Stimulated activated CD8-positive, alpha-beta memory T cell treated with anti-CD3 and anti-CD28 coated beads, Interleukin-7, amount 100 ng/mL, for 48 hours (primary cell): ENCODE measurements at places on chromosomes 6 and 20.

DNA sequence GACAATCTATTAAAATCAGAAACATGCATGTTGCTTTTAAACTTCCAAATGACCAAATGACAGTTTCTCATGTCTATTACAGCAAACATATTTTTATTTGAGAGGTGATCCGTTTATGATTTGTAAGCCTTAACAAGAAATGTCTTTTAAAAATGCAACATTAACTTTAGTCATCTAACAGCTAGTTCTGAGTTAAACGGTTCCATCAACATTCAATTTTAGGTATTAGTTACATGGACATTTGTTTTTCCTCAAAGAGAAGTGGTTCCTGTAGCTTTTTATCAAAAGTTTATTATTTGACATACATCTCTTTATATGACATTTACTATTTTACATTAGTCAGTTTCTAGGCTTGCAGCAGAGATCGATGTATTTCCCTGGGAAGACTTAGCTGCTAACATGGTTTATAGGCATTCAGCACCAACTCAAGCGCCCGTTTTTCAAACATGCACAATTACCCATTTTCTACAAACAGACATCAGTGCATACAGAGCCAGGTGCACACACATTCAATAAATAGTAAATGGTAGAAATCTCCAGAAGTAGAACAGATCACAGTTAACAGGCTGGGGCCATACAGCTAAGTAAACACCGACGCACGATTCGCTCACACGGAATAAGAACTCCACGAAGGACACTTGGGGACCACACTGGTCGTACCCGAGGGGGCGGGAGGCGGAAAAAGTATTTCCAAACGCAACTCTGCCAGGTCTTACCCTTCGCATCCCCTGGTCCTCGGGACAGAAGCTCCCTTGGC is 882 bp downstream of the CNR1 start:
- no peak for DNase-seq

- no peak for DNase-seq
Measured at GRCh38 chr6:27865850-27866356, 46.3 kb downstream of the OR2B2 start.

GRCh38 chr6:12298995-12299394 is 8.8 kb downstream of the EDN1 start:
- DNase-seq = no peak

DNA sequence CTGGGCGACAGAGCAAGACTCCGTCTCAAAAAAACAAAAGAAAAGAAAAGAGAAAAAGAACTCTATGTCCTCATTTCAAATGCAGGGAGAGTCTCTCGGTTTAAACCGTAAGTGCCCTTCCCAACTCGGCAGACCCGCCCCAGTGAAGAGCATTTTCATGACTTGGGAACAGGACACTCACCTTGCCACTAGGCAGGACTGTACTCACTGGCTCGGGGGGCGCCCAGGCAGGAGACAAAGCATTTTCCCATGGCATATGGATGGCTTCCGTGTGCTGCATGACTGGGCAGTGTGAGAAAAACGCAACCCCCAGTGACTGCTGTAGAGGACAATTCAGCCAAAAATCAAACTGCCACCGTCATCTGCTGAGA is 23.7 kb upstream of the MRGBP start:
- no peak for DNase-seq

GRCh38 chr6:4786996-4787395 is 10.8 kb downstream of the CDYL start:
- no peak for DNase-seq

- no peak for DNase-seq
Measured at GRCh38 chr6:164856138-164856537, 453.3 kb downstream of the C6orf118 start.

DNA sequence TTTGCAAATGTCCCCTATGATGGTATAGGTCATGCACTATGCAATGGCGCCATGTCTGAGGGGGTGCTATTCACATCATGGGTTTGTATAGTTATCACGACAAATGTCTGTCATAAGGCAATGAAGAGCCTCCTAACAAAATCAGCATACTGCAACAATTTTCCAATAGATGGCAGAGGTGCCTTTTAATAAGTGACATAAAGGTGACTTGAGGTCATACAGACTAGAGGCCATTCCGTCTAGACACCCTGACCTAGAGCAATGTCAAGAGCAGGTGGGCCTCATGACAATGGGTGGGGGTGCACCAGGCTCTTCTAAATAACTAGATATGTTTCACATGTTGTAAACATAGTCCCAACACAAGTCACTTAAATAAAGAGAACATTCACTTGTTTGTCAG is 107.7 kb downstream of the KIF6 start:
- no peak for DNase-seq

- peak; percentile 66 for DNase-seq
Measured at GRCh38 chr20:37527638-37528445, at the start of gene BLCAP. BLCAP (minus strand) TSS chr20:37527876; CDS start chr20:37519174, 8,702 bp downstream.

GRCh38 chr20:35586751-35587425 is 28.7 kb upstream of the SPAG4 start:
- DNase-seq = no peak

- DNase-seq = no peak
Measured at GRCh38 chr6:12614456-12614855, 102.1 kb upstream of the PHACTR1 start.

- DNase-seq = no peak
Measured at GRCh38 chr6:151992091-151992490, 184.6 kb downstream of the ESR1 start.

- DNase-seq = no peak
Measured at GRCh38 chr6:136922685-136923006, 545 bp downstream of the SLC35D3 start.

DNA sequence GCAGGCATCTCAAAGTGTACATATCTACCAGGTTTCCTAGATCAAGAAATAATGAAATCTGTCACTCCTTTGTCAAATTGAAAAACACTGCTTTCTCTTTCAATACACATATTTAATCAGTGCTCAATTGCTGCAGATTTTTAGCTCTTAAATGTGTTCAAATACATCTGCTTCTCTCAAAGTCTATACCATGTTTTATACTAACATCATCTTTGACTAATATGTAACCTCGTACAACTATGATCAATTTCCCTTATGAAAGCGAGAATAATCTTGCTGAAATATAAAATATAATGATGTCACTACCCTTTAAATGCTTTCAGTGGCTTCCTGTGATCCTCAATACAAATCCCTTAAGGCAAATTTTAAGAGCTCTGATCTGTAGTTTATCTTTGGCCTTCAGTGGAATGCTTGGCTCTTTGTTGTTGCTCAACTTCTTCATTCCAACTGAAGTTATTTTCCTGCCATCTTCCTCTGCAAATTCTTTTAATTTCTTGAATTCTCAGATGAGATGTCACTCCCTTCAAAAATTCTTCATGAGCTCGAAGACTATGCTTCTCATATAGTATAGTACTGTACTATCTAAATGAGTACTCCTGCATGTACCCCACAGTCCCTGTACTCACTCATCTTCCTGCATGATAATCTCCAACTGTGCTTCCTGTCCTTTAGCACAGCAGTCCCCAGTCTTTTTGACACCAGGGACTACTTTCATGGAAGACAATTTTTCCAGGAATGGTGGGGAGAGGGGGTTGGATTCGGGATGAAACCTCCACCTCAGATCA is 545.1 kb upstream of the GJE1 start:
- DNase-seq = no peak

DNA sequence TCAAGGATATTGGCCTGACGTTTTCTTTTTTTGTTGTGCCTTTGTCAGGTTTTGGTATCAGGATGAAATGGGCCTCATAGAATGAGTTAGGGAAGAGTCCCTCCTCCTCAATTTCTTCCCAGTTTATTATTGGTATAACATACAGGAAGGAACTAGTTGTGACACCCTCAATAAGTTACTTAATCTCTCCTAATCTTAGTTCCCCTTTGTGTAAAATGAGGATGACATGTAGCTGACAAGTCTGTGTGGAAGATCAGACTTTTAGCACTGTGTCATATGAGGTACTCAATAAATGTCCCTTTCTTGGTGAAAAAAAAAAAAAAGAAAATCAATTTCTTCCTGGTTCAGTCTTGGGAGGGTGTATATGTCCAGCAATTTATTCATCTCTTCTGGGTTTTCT is 155.8 kb downstream of the PDE7B start:
- no peak for DNase-seq

GRCh38 chr6:125310994-125311649 is 9.4 kb upstream of the HDDC2 start:
- no peak for DNase-seq

GRCh38 chr6:111844921-111845320 is 28.3 kb downstream of the FYN start:
- DNase-seq = no peak

DNA sequence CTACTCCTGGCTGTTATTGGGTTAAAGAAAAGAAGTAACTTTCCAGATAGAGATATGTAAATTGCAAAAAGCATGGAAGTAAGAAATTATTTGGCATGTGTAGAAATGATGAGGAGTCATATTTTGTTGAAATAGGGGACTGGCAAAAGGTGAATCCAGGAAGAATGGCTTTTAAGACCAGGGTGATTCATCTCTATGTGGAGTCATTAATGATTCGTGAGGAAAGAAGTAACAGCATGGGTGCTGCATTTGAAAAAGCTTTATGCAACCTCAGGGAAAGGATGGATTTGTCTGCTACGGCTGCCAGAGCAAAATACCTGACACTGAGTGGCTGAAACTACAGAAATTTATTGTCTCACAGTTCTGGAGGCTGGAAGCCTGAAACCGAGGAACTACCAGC is 14.8 kb upstream of the SYNE1 start:
- no peak for DNase-seq

DNA sequence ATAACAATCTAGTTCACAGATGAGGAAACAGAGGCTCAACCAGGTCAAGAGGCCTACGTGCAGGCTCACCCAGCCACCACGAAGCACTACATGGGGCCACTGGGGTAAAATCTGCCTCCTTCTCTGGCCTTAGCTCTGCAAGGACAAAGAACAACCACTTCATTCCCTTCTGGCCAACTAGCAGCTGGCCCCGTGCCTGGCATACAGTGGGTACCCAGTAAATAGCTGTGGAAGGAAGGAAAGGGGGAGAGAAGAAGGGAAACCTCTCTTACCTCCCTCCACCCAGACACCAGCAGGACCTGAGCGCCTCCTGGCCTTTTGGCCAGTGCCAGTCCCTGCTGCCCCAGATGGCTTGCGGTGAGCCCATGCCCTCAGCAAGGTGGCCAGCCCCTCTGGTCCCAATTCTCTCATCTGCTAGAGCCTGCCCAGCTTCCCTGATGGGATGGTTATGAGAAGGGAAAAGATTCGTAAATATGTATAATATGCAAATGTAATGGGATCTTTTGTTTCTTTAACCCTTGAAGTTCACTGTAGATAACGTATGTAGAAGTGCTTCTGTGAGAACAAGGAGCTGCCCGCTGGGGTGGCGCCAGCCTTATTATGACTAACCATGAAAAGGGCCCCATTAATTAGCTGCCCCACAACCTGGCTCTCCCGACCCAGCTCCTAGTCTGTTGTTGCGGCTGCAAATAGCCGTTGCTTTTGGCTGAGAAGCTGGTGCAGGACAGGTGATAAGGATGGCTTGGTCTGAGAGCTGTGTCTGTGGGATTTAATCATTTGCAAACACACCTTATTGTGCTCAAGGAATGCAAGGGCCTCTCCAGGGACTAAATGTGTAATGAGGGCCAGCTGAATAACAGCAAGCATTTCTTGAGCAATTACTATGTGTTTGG is 62.0 kb downstream of the DLGAP4 start:
- DNase-seq = no peak

GRCh38 chr6:99495466-99495865 is 19.8 kb downstream of the USP45 start:
- no peak for DNase-seq

DNA sequence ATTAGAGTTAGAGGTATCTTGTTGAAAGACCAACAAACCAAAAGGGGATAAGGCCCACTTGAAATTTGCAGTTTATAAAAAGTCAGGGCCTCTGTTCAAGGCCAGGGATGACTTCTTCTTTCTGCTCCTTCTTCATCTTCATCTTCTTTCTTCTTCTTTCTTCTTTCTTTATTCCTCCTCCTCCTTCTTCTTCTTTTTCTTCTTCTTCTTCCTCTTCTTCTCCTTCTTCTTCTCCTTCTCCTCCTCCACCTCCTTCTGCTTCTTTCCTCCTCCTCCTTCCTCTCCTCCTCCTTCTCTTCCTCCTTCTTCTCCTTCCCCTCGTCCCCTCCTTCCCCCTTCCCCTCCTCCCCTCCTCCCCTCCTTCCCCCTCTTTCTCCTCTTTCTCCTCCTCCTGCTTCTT is 18.4 kb upstream of the ZNF292 start:
- DNase-seq = no peak

GRCh38 chr6:43938178-43939105 is 168.4 kb downstream of the VEGFA start:
- DNase-seq = no peak

- DNase-seq = no peak
Measured at GRCh38 chr6:43355862-43356590, 13.4 kb downstream of the ZNF318 start.

DNA sequence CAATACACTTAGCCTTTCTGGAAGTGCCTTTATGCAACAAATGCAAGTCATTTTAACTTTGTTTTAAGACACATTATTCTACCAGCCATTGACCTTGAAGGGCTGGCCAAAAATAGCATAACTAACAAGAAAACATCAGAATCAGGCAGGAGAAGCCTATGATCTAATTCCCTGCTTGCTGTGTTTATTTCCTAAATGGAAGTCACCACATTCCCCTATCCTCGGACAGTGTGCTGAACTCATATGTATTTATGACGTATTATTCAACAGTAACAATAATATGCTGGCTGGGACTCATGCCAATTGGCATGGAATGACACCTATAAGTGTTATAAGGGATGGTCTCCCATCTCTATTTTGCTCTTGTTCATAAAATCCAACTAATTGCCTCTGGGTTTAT is 140.7 kb downstream of the MAP3K7 start:
- DNase-seq = no peak

- DNase-seq = no peak
Measured at GRCh38 chr6:18533793-18534192, 146.6 kb downstream of the RNF144B start.

DNA sequence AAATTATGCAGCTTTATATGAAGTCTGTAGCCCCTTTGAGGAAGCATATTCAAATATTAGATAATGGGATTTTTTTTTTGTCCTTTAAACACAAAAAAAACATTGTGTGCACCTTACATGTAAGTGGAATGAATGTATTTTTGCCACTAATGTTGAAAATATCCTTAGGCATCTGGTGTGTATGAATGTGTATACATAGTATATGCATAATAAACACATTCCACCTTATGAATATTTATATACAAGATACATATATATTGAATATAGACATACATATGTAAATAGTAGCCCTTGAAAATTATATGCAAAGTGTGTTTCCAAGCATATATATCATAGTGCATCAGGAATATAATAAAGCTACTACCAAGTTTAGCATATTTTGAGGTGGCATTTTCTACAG is 94.8 kb downstream of the SOBP start:
- no peak for DNase-seq

DNA sequence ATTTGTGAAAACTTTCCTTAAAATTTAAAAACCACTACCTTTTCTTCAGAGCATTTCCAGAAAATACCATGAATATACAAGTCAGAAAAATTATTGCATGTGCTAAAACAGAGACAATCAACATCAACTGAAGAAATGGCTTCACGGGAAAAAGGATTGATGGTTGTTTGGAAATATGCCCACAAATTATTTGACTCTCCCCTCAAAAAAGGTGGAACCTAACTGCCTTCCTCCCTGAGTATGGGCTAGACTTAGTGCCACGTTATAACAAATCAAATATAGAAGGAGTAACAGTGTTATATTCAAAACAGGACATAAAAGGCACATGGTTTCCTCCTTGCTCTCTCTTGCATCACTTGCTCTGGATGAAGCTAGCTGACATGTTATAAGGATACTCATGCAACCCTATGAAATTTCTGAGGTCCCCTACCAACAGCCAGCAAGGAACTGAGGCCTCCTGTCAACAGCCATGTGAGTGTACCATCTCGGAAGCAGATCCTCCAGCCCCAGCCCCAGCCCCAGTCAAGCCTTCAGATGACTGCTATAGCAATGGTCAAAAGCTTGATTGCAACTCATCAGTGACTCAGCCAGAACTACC is 8.4 kb downstream of the BTBD9 start:
- no peak for DNase-seq
